ENCODE measurements at places on chromosomes 11 and 22. TPM values are rescaled to one million over a fixed set of nuclear protein-coding genes. Genes with fewer than 3 reads are reported as not detected.

EXPH5 gene
- 1.1 TPM for total RNA-seq

SERHL2 gene
- 0.27 TPM for total RNA-seq

OR10D3 gene
- not detected for total RNA-seq

TSPAN18 gene
- 10.7 TPM for total RNA-seq

DGCR6 gene
- total RNA-seq, result 2.1 TPM

SH3BP1 gene
- total RNA-seq, result 158 TPM

PTPMT1 gene
- total RNA-seq, result 22.7 TPM

ACCS gene
- total RNA-seq, result 44.1 TPM

SMC1B gene
- 0.70 TPM for total RNA-seq

SPINDOC gene
- total RNA-seq, result 42.7 TPM

KRTAP5-1 gene
- not detected for total RNA-seq

RCOR2 gene
- 0.07 TPM for total RNA-seq

LARGE2 gene
- 4.8 TPM for total RNA-seq

NUP50 gene
- total RNA-seq, result 130 TPM

CFAP300 gene
- total RNA-seq, result not detected

CCDC88B gene
- total RNA-seq, result 74.3 TPM

RNF26 gene
- 16.9 TPM for total RNA-seq

SYT13 gene
- total RNA-seq, result not detected

SESN3 gene
- total RNA-seq, result 262 TPM

CNIH2 gene
- 12.3 TPM for total RNA-seq

CCDC188 gene
- total RNA-seq, result not detected

MS4A6E gene
- not detected for total RNA-seq

SLC25A18 gene
- not detected for total RNA-seq

OR5B21 gene
- total RNA-seq, result not detected

B3GAT1 gene
- 0.08 TPM for total RNA-seq

ZP1 gene
- total RNA-seq, result not detected

ROBO3 gene
- 8.1 TPM for total RNA-seq

C22orf23 gene
- total RNA-seq, result not detected

SERGEF gene
- total RNA-seq, result 44.3 TPM

Measured in naive thymus-derived CD4-positive, alpha-beta T cell (primary cell).